NCI-H446 (cell line): ENCODE measurements at places on chromosomes 1 and 21.

DNA sequence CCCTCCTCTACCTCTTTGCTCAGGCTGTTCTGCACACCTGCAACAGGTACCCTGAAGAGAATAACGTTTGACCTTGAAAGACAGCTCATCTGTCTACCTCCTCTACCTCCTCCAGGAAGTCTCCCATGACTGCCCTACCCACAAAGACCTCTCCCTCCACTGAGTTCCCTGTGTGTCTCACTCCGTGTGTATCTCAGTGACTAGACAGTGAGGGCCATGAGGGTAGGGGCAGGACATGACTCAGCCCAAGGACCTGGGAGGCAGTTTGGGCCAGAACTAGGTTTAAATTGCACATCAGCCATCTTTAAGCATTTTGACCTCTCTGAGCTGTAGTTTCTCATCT, 32.0 kb upstream of the LRP8 start:
- no peak for DNase-seq

DNA sequence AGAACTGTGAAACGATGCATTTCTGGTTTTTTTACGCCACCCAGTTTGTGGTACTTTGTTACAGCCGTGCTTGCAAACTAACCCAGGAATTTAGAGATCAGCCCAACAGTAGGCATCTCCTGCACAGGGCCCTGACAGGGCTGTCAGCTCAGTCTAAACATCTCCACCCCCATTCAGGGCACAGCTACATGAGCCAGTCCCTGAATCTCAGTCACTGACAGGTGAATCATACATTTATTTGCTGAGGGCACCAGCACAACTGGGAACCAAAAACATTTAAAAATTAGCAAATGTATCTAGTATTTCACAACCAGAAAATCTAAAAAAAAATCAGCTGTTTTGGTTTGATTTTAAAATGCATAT, 30.7 kb downstream of the PRDX6 start:
- no peak for DNase-seq

- no peak for DNase-seq
Observed at GRCh38 chr1:64711266-64711665, 33.6 kb upstream of the RAVER2 start.

DNA sequence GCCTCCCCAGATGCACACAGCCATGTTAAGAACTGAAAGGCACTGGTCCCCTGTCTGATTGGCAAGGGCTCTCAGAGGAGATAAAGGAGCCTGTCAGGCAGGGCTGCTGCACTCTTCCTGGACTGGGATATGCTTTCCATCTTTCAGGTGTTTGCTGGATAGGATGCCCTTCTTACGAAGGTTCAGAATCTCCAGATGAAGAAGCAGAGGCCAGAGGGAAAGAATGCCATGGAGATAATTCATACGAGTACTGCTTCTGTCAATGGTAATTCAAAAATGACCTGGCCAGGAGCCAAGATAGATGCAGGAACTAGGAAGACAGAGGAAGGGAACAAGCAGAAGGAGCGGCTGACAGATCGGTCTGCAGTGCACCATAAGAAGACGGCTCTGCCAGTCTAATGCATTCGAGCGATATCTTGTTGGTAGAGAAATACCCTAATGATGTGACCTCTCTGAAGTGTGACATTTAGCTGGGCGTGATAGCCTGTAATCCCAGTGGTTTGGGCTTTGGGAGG, 16.6 kb upstream of the ATP2B4 start:
- peak; percentile 21 for DNase-seq

GRCh38 chr1:95122151-95122697, 5.1 kb downstream of the TLCD4 start:
- no peak for DNase-seq

- peak; percentile 9 for DNase-seq
Observed at GRCh38 chr1:236759252-236759859, 35.7 kb upstream of the MTR start.

DNA sequence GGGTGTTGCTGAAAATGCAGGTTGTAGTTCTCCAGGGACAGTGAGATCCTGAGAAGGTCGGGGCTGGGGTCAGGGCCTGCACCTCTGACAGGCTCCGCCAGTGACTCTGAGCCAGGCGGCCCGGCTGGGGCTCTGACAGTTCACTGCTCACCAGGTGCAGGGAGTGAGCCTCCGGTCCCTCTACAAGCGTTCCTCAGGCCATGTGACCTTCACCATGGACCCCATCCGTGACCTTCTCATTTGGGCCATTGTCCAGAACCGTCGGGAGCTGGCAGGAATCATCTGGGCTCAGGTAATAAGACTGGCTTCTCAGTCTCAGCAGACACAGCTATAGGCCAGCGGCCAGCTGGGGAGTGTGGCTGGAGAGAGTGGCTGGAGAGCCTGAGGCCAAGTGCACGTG, 41.8 kb downstream of the TRPM2 start:
- no peak for DNase-seq
